ENCODE measurements at places on chromosomes 5 and 9.

GRCh38 chr9:114061292-114061691 is 16.8 kb downstream of the AMBP start:
- DNase-seq: no peak

- DNase-seq: peak; percentile 59
These were observed 23.2 kb downstream of the MAP3K1 start for GRCh38 chr5:56838409-56839039.

DNA sequence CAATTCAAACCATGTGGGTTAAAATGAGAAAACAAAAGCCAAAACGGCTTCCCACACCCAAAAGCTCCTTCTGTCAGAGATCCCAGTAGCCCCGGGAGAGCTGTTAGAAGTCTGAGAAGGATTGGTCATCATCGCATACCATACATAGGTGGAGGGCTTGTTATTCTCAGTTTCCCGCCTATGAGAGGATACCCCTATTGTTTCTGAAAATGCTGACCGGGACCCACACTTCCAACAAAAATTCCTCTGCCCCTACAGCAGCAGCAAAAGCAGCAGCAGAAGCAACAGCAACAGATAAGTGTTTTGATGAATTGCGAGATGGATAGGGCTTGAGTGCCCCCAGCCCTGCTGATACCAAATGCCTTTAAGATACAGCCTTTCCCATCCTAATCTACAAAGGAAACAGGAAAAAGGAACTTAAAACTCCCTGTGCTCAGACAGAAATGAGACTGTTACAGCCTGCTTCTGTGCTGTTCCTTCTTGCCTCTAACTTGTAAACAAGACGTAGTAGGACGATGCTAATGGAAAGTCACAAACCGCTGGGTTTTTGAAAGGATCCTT is at the start of gene TEK:
TEK (plus strand) TSS at position 245 of the 561 bp plus-strand sequence. CDS start 366 bp downstream, outside the sequence.
- no peak for DNase-seq

DNA sequence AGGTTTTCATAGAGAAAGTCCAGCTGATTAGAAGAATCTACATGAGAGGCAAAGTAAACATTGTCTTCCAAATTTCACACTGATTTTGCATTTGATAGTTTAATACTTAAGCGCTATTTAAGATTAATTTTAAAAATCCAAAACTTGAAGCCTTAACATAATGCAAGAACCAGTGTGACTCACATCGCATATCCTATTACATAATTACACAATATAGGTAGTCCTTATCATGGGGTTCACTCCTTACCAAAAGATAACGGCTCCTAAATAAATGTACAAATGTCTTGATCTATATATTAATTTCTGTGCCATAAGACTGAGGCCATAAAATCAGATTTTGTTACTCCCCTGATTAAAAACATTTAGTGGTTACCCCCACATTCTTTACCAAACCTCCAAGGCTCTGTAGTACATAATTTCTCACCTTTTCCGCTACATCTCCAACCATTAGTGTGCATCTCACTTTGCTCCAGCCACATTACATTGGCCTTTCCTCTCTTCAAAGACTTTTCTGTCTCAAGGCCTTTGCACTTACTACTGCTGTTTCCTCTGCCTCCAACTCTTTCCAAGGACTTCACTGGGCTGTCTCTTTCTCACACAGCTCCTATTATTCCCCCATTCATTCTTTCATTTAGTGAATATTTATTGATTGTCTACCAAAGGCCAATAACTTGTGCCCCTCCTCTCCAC is 1.0 kb downstream of the RIOK2 start:
- DNase-seq: no peak

GRCh38 chr5:40754381-40755092 is 1.2 kb downstream of the TTC33 start:
- DNase-seq: peak; percentile 59

GRCh38 chr5:88819301-88819999 is 63.5 kb downstream of the MEF2C start:
- no peak for DNase-seq

- DNase-seq: no peak
These were observed 453.9 kb downstream of the NFIB start for GRCh38 chr9:13860019-13860418.

- DNase-seq: no peak
These were observed 192.8 kb downstream of the ACTL7B start for GRCh38 chr9:108662956-108663355.

GRCh38 chr5:76544268-76544926 is 78.8 kb downstream of the F2RL2 start:
- peak; percentile 80 for DNase-seq

GRCh38 chr5:114122852-114123251 is 239.0 kb upstream of the KCNN2 start:
- no peak for DNase-seq

DNA sequence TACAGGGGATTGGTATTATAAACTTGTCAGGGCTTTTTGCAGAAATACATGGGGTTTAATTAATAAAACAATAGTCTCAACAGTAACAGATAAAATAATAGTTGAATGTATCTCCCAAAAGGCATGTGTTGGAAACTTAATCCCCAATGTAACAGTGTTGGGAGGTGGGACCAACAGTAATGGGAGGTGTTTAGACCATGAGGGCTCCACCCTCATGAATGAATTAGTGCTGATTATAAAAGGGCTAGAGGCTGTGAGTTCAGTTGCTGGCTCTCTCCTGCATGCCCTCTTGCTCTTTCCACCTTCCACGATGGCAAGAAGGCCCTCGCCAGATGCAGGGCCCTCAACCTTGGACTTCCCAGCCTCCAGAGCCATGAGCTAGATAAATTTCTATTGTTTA is 56.3 kb downstream of the STK10 start:
- DNase-seq: no peak

All from activated CD4-positive, alpha-beta T cell treated with anti-CD3 and anti-CD28 coated beads, Interleukin-10, Interleukin-2, amounts not matched to agents 100 ng/mL and 50 ng/mL, durations not matched to agents 16 hours and 8 hours (primary cell).